ENCODE measurements at places on chromosomes 6 and 20. TPM values are rescaled to one million over a fixed set of nuclear protein-coding genes. Genes with fewer than 3 reads are reported as not detected.

DNA sequence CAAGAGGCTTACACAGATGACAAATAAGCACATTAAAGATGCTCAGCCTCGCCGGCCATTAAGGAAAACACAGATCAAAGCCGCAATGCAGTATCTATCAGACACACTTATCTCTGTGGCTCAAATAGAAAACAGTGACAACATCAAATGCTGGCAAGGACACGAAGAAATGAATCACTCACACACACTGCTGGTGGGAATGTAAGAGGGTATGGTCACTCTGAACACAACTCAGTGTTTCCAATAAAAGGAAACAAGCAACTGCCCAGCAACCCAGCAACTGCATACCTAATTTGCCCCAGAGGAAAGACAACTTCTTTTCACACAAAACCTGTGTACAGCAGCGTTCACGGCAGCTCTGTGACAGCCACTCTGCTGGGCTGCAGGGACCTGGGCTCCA is 155.8 kb downstream of the WDR27 start:
- no peak for DNase-seq

DNA sequence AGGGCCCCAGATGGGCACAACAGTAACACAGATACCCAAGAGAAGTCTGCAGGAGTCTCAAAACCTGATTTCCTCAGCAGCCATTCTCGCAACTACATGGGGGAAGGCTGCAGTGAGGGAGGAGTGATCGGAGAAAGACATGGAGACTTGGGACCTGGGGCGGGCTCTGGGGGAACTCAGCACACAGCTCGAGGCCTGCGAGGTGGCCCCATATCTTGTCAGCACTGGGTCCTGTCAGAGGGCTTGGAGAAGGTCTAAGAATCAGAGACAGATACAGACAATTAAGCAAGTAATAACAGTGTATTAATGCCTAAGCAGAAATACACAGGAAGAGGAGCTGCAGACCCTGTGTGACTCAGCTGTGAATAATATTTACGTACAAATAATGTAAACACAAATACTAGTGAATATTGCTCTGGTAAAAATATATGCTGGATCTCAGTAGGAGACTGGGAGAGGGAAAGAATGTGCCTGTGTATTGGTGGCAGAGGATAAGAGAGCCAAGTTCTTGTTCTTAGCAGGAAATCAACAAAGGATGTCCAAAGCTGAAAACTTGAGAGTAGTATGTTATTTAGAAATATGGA is 336.2 kb downstream of the ZFAND3 start:
- DNase-seq, result no peak

DNA sequence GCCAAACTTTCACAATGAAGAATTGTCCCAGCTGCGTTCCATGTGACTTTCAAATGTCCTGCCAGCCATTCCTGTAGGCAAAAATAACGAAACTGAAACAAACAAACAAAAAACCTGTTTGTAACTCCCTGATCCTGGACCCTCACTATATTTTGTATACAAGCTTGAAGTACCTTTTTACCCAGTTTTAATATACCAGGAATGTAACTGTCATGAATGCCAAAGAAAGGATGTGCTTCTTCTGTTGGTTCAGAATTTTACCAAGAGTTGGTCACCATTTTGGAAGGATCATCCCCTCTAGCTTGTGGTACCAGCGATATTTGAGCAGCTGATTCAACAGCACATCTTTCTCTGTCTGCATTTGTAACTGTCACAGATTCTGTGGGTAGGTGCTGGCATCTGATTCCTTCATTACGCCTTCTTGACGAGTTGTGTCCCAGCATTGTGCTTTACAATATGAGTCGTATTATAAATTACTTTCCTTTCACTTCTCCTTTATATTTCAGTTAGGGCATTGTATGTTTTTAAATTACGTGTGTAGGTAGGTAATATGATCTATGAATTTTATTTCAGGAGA is 93.9 kb downstream of the DLGAP4 start:
- no peak for DNase-seq

Gene IMPG1
- total RNA-seq, result not detected

Gene MYB
- 0.96 TPM for total RNA-seq

Gene SAPCD1
- not detected for total RNA-seq

GRCh38 chr6:141307309-141307998 is 825.3 kb upstream of the GJE1 start:
- DNase-seq, result no peak

Gene ENPP5
- 2.0 TPM for total RNA-seq

- no peak for DNase-seq
Measured at GRCh38 chr6:66184091-66184490, 477.1 kb upstream of the EYS start.

DNA sequence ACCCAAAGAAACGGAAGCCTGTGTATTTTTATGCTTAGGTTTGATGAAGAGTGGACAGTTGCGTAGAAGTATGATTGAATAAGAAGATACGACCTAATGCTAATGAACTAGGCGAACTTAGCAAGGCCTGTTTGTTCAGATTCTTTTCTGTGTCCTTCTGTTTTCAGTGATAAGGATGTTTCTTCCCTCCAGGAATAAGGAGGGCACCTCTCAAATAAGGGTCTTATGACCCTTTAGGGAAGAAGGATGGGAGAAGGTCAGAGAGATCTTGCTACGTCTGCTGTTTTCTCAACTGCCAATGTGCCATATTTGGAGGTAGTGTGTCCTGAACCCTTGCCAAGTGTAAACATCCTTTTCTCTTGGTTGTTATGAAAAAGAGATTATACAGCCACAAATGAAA is 524.8 kb downstream of the UTRN start:
- no peak for DNase-seq

DNA sequence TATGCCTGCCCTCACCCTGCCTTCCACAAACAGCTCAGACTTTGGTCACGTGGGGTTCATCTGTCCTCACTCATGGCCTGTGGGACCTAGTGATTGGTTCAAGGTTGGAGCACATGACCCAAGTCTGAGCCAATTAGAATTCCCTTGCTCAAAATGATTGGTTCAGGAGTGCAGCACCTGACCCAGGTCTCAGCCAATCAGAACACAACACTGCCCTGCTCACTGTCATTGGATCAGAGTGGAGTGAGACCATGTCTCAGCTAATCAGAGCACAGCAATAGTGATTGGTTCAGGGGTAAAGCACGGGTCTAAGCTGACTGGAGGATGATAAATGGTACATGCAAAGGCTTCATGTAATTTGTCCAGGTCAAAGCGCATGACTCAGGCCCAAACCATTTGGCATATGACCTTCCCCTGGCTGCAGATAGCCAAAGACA is 102.2 kb downstream of the PREX1 start:
- DNase-seq, result no peak

DNA sequence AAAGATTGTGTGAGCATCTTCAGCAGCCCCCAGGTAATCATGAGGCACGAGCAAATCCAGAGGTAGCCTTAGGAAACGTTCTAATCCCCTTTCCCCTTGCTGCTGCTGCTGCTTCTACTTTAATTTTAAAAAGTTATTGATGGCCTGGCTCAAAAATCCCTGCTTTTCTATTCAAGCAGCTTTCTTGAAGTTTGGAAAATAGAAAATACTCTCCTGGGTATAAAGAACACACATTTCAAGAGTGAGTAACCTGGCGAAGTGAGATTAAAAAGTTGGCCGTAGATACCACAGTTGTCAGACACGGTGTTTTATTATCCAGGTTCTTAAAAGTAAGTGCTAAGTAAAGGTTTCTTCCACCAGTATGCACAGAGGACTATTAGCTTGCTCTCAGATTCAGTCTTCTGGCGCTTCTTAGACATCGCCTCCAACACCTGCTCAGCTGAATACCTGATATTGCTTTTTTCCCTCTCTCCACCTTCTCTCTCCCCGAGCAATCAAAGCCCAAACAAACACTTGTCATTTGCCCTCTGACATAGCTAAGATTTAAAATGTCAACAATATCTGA is 150.7 kb downstream of the EDN3 start:
- no peak for DNase-seq

DNA sequence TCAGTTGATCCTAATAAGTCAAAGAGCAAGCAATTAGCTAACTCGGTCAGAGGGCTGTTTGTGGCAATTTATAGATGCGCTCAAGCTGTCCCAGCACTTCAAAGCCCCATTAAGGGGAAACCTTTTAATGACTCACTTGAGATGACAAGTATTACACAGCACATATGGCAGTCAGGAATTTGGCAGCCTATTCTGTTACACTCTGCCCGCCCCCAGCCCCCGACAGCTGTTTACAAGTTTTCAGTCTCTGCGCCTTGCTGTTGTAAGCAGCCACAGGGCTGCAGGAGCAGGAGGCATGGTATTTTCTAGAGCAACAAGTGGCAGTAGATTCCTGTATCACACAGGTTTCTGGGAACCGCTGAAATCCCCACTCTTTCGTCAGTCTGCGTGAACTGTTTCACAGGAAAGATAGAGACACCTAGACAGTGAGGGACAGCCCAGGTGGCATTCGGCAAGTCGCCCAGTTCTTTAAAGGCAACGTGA is 263.0 kb downstream of the FOXC1 start:
- DNase-seq, result no peak

Gene SLA2
- total RNA-seq, result 3.2 TPM

DNA sequence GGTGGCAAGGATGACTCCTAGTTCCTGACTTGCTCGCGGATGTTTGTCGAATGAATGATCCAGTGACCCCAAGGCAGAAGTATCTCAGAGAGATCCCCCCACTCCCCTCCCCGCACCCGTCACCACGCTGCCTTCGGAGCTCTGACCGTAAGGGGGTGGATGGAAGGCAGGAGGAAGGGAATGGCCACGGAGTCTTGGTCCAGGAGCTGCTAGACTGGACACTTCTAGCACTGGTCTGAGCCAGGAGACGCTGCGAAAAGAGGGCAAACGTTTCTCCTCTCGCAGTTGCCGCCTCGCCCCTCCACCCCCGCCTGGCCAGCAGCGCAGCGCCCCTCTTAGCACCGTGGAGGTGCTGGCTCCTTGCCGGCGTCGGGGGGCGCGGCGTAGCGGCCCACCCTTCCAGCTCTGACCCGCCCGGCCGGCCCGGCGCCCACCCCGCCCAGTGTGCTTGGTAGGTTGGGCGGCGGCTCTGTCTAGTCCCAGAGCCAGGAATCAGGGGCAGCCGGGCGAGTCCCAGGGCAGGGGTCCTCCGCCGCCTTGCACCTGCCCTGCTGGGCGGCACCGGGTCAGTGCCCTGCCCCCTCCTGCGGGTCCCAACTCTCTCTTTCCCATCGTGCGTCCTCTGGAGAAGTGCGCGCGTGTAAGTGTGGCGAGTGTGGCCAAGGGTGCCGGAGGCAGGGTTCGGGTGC is 2.4 kb upstream of the DBNDD2 start:
- no peak for DNase-seq

DNA sequence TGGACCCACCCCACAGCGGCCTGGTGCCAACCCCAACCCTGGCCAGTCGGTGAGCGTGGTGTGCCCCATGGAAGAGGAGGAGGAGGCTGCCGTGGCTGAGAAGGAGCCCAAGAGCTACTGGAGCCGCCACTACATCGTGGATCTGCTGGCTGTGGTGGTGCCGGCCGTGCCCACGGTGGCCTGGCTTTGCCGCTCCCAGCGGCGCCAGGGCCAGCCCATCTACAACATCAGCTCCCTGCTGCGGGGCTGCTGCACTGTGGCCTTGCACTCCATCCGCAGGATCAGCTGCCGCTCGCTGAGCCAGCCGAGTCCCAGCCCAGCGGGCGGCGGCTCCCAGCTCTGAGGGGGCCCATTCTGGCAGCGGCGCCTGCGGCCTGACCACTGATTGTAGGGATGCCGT is 23.2 kb downstream of the SDCBP2 start:
- DNase-seq, result no peak

Gene CRISP3
- total RNA-seq, result not detected

DNA sequence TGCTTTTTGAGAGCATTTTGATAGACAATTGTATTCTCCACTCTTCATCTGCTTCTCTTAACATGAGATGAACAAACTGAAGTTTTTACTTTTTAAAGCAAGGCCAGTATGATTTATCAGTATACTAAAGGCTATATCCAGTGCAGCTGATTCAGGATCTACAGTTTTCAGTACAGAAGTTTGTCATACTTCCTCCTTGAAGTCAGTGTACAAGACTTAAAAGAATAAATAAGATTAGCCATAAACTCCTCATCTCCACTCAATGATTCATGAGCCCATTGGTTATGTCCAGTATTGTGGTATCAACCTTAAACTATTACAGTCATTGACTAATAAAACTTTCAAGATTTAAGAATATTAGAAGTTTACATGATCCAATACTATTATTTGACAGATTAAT is 374.8 kb upstream of the EPHA7 start:
- no peak for DNase-seq

Gene PHF3
- 67.7 TPM for total RNA-seq

- no peak for DNase-seq
Measured at GRCh38 chr20:34013554-34013953, 19.8 kb downstream of the RALY start.

GRCh38 chr6:97275804-97276203 is 7.2 kb downstream of the MMS22L start:
- DNase-seq, result no peak

Gene PLCB1
- 60.5 TPM for total RNA-seq

GRCh38 chr6:166987930-166988329 is 11.3 kb upstream of the CEP43 start:
- DNase-seq, result no peak

DNA sequence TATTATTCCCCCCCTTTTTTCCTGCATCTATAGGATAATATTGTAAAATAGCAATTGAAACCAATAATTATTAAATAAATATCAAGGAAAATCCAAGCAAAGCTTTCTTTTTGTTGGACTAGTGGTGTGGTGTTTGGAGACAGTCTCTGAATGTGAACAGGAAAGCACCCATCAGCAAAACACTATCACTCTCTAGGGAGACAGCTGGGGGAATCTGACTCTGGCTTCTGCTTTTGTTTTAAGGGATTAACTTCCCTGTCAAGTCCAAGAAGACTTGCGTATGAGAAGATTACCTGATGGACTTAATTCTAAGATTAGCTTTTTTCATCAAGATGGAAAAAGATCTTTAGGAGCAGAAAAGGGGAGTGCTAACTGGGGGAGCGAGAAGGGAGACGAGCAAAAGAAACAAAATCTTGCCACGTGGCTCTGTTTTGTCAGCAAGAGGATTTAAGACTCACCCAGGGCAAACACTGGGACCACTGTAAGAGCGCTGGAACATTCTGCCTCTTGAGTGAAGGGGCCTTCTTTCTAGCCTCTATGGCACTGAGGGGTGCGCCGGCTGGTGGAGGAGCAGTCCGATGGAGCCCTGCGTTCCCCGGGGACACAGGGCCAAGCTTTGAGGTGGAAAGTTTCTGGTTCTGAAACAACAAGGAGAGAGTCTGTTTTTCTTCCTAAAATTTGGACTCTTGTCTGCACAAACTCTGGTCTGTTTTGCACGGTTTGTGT is 570 bp downstream of the TULP4 start:
- DNase-seq, result no peak

GRCh38 chr6:53413326-53413725 is 64.6 kb upstream of the ELOVL5 start:
- DNase-seq, result no peak

Gene LRRC73
- total RNA-seq, result 0.19 TPM

- DNase-seq, result no peak
Measured at GRCh38 chr6:169225131-169225576, 28.5 kb downstream of the THBS2 start.

Gene RAD21L1
- total RNA-seq, result not detected

GRCh38 chr6:152161501-152161900 is 354.0 kb downstream of the ESR1 start:
- no peak for DNase-seq

Gene EBF4
- 7.5 TPM for total RNA-seq

- peak; percentile 80 for DNase-seq
Measured at GRCh38 chr20:35616465-35617396, 1.1 kb downstream of the SPAG4 start.
